Smooth muscle cell of the umbilical artery (primary cell): ENCODE measurements at places on chromosomes 6 and 20. TPM values are rescaled to one million over a fixed set of nuclear protein-coding genes. Genes with fewer than 3 reads are reported as not detected.

The FAM120B gene
- 14.6 and 22.6 TPM in 2 replicates for total RNA-seq

The SIRPD gene
- not detected in 2 replicates for total RNA-seq

The TMEM200A gene
- total RNA-seq, result 152 and 402 TPM in 2 replicates

The ACSS1 gene
- total RNA-seq, result 0.89 and 2.8 TPM in 2 replicates

The HNF4A gene
- not detected in 2 replicates for total RNA-seq

The SNX9 gene
- 26.7 and 38.0 TPM in 2 replicates for total RNA-seq

The BPIFB1 gene
- not detected in 2 replicates for total RNA-seq

The COL9A3 gene
- total RNA-seq, result 0.30 TPM in 1 of 2 replicates, not detected in the other

The PROCR gene
- 37.7 and 45.4 TPM in 2 replicates for total RNA-seq

The SIRPB2 gene
- total RNA-seq, result not detected in 2 replicates

The SMOC2 gene
- not detected in 2 replicates for total RNA-seq

The BHLHE23 gene
- not detected in 2 replicates for total RNA-seq

The ELOVL4 gene
- 7.1 and 7.6 TPM in 2 replicates for total RNA-seq

The FUT9 gene
- not detected in 2 replicates for total RNA-seq

The CTCFL gene
- not detected in 2 replicates for total RNA-seq

The GABRR1 gene
- not detected in 2 replicates for total RNA-seq

The MLN gene
- total RNA-seq, result not detected in 2 replicates

The C6orf58 gene
- 0.14 TPM in 1 of 2 replicates, not detected in the other for total RNA-seq
